ENCODE measurements at places on chromosomes 2 and 18. TPM values are rescaled to one million over a fixed set of nuclear protein-coding genes. Genes with fewer than 3 reads are reported as not detected.

Gene NR4A2
- 0.17 TPM for total RNA-seq

Gene NTSR2
- total RNA-seq: not detected

Gene GRP
- total RNA-seq: not detected

Gene LAMA1
- total RNA-seq: 1.2 TPM

Gene PSMG2
- total RNA-seq: 79.0 TPM

Gene UGT1A8
- total RNA-seq: not detected

Gene NAGK
- 46.5 TPM for total RNA-seq

Data from dermis blood vessel endothelial cell (primary cell).